Effector CD8-positive, alpha-beta T cell (primary cell): ENCODE measurements at places on chromosomes 12 and 14.
A peak's percentile ranks its signal among the peaks of the same experiment; 100 is the strongest.

DNA sequence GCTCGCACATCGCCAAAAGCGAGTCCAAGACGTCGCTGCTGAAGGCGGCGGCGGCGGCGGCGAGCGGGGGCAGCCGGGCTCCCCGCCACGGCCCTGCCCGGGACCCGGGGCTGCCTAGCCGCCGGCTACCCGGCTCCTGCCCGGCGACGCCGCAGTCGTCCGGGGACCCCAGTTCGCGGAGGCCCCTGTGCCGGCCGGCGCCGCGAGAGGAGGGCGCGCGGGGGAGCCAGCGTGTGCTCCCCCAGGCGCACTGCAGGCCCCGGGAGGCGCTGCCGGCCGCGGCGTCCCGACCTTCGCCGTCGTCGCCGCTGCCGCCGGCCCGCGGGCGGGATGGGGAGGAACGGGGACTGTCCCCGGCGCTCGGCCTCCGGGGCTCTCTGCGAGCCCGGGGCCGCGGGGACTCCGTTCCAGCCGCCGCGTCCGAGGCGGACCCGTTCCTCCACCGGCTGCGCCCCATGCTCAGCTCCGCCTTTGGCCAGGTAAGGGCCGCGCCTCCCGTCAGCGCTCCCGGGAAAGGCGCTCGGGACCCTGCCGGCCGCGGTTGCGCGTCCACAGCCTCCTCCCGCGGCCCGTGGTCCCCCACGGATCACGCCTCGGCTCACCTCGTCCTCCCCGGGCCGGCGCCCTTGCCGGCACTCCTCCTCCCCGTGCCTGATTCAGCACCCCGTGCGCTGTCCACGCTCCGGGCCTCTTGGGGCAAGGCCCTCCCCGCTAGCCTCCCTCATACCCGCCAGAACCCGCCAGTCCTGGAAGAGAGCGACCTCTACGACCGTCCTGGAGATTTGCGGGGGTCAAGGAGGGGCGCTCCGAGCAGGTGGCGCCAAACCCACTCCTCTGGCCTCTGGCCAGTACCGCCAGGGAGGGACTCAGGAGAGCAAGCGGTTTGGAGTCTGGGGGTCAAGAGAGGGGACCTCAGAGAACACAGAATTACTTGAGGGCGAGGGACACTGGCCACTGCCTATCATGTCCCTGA is 721 bp downstream of the CABP1 start:
- peak; percentile 23 for DNase-seq

DNA sequence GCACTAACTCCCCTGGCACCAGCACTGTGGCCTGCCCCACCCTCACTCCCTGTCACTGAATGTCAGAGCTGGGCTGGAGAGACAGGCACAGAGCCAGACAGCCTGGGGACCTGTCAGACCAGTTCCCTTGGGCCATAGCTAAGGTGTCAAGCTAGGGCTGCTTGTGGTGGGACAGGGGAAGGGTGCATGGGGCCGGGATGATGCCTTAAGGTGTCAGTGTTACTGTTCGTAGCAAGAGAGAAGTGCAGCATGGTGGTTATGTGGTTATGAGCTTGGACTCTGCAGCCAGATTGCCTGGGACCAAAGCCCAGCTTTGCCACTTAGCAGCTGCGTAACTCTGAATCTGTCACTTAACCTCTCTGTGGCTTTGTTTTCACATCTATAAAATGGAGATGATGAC is 3.8 kb downstream of the RAPGEF3 start:
- no peak for DNase-seq

DNA sequence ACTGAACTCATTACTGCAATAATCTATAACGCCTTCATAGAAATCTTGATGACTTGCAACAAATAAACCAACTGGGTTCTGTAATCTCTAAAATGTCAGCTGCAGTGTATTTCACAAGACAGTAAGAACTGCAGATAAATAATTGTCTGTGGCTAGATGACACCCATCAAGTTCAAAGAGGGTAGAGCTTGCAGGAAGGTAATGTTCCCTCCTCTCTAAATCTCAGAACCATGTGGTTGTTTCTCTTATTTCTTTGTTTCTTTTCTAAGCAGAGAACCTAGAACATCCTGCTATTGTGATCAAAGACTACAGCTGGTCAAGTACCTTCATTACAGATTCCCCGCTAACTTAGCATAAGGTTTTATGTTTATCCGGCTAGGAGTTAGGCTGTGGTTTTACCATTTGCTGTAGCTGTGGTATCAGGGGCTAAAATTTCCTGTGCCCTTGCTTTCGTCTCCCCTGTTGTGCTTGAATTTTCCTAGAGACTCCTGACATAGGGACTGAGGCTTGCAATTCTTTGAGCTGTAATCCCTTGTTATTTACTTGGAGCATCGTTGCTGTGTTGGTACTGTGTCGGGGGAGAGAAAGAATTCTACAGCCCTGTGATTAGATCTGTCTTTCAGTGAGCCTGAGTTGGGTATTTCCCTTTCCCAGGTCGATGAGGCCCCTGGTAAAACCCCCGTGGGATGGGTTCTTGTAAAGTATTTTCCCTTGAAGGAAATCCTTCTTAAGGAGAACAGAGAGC is 253.1 kb upstream of the BTG1 start:
- peak; percentile 8 for DNase-seq

GRCh38 chr14:100283984-100284881 is 22.0 kb downstream of the SLC25A29 start:
- no peak for DNase-seq

GRCh38 chr12:2095878-2096277 is 43.1 kb downstream of the CACNA1C start:
- DNase-seq = no peak

DNA sequence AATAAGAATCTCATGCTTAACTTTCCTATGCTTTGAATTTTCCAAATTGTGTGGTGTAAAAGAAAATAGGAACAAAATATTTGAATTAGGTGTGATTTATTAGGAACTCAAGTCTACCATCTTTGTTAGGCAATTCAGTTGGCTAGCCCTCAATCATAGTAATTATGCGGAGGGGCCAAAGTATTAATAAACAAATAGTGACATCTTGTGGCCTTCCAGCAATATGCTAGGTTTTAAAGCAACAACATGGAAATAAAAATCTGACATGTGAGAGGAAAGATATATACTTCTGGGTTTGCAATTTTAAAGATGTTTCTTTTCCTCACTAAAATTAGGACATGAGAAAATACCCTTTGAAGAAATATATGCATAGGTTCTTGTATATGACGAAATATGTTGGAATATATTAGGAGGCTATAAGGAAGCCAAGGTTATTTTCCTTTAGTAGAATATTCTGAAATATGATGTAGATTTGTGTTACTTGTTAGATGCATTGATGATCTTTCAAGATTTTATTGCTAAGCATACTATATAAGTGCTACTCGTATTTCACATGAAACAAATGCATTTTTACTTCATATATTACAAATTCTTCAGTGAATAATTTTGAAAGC is 200.4 kb downstream of the PTPRO start:
- DNase-seq = no peak

- DNase-seq = no peak
Observed at GRCh38 chr12:86228656-86229055, 27.5 kb downstream of the MGAT4C start.

DNA sequence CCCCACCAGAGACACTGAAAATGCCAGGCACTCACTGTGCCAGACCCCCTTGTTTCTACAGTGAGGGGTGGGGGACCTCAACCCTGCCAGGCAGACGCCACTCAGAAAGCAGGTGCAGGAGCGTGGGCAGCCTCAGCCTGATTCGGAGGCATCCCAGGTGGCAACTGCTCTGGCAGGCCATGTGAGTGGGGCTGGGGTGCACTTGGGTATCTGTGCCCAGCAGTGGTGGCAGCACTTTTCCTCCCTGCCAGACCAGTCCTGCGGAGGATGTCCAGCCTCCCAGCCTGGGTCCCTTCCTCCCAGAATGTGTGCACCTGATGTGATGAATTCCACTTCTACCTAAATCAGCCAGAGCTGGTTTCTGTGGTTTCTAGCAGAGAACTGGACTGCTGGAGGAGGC is 13.4 kb upstream of the TTC7B start:
- DNase-seq = no peak

DNA sequence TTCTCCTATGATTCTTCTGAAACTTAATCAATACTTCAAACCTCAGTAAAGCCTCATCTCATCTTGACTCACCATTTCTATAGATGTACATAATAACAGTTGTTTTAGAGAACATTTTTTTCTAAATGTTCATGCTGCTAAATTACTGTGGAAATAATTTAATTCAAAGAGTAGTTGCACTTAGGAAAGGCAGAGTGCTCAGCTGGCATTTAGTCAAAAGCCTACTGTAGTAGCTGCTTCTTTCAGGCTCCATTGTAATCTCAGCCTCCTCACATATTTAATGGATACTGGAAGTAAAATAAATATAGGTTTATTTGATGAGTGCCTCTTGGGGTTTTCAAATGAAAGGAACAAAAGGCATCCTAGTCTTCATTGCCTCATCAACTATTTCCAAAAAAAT is 325.0 kb downstream of the CCER1 start:
- DNase-seq = no peak

GRCh38 chr14:75222208-75222701 is 45.8 kb upstream of the TMED10 start:
- DNase-seq = no peak

- DNase-seq = no peak
Observed at GRCh38 chr12:113506867-113507266, 35.2 kb upstream of the LHX5 start.

DNA sequence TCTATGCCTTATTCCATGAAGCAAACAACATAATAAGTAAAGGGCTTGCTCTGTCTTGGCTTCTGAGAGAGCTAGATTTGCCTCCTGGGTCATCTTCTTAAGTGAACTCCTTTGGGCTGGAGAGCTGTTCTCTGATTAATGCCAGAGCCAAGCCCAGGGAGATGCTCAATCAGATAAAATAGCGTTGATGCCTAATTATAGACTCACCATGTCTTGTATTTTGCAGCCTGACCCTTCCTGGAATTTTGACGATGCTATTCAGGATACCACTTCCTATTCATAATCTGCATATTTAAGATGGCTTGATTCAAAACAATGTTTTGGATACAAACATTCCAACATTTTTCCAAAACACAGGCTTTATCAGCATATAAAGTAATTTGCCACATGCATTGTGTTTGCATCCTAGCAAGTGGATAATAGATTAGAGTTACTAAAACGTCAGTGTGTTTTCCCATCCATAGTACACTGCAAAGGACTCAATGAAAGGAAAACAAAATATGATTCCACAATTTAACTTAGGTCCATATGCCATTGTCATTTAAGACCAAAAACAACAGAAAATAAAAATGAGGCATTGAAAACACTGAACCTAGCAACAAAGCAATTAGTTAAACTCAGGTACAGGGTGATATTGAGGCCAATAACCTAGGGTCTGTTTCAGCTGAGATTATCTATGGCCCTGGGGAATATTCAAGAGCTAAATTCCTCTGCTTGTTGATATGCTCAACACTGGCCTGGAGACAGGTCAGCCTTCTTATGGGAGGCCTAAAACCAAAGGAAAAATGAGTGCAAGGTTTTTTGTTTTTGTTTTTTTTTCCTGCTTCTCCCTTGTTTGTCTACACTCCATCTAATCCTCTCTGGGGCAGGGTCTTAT is 184.2 kb upstream of the FOXN3 start:
- no peak for DNase-seq
